ENCODE measurements at places on chromosomes 5 and 9.

- DNase-seq = no peak
Observed at GRCh38 chr9:73239570-73240265, 88.1 kb downstream of the ANXA1 start.

GRCh38 chr9:124255222-124255621, 2.5 kb upstream of the NEK6 start:
- DNase-seq = no peak

DNA sequence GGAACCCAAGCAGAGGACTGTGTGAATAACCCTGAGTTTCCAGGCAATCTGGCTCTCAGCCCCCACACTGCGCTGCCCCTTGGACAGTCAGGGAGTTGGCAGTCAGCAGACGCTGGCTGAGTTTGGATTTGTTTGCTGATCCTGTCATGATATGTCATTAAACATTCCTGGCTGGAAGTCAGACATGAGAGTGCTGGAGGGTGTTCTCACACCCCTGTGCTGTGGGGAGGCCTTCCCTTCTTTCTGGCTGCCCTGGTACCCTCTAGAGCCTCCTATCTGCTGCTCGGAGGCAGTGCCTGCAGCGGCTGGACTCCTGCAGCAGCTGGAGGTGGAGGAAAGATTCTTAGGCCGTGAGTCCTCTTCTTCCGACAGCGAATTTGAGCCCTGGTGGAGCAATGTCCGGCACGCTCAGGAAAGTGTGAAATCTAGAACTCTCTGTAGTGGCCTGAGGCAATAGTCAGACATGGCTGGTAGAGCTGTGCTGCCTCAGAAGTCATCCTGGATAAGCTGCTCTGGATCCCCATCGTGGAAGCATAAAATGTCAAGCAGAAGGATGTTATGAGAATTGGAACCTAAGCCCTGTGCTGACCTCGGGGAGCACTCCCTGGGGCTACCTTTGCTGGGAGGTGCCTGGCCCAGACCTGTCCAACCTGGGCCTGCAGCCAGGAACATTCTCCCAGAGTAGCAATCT, 72.0 kb downstream of the PDE8B start:
- no peak for DNase-seq

DNA sequence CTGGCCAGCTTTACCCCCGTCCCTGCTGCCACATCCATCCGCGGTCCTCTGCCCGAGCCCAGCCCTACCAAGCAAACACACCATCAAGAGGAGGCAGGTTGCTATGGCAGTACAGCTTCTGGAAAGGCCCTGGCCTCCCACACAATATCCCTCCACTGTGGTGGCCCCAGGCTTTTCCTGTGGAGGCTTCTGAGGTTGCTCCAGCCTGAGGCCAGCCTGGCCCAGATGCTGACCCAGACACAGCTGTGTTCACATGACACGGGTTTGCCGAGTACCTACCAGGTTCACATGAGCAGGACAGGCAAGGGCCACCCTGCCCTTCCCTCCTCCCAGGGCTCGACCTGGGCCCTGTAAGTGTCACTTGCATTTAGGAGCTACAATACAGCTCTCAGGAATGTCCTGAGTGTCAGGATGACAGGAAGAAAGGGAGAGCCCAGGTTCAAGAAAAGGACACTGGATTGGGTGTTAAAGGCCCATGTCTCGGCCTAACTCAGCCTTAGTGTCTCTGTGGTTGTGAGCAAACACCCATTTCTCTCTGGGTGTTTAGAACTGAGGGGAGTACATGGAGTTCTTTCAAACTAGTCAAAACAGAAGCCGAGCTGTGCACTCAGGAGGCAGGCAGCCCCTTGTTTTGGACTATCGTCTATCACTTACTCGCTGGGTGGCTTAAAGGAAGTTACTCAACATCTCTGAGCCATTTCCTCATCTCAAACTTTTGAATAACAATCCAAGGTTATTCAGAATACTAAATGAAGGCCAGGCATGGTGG, 40.2 kb downstream of the NAIF1 start:
- no peak for DNase-seq

- DNase-seq = peak; percentile 52
Observed at GRCh38 chr9:121369595-121370265, at the start of gene STOM. Gene STOM, minus strand, starts transcription at chr9:121370250. Its CDS starts 63 bp downstream, at chr9:121370187.

DNA sequence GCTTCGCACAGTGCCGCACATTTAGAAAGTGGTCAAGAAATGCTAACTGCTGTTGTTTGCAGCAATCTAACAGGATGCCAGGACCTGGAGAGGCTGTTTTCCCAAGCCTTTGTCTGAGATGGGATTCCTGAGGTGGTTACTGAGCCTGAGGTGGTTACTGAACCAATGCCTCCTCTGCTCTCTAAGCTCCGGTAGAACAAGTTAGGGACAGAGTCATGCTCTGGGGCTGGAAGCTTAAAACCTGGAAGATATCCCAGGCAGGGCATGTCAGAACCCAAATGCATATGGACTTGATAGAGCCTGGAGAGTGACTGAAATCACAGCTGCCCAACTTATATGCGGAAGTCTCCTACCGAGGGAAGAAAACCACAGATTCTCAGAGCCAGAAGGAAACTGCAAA, 46.5 kb upstream of the FAT2 start:
- no peak for DNase-seq

DNA sequence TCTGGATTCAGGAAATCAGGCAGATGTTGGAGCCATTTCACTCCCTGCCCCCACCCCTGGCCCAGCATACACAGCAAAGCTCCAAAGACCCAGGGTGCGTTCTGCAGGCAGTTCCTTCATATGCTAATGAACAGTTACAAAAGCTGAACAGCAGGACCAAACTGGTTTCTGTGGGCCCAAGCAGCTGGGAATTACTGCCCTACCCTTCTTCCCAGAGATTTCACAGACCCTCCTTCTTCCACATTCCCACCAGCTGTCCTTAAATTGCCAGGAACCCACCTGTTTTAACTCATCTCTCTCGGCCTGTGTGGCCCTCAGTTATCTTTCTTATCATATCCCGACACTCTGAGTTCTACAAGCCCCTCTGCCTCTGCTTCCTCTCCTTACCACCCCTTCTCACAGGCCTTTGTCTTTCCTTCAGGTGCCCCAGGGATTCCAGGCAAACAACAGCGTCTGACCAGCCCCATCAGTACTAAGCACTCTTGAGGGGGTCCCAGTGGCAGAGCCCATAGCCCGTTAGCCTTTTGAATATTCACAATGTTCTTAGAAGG, 10.6 kb upstream of the F2RL1 start:
- no peak for DNase-seq

- no peak for DNase-seq
Observed at GRCh38 chr9:116543731-116544400, 143.2 kb upstream of the TRIM32 start.

All from activated naive CD4-positive, alpha-beta T cell (primary cell).